ENCODE measurements at places on chromosomes 3 and 15.

DNA sequence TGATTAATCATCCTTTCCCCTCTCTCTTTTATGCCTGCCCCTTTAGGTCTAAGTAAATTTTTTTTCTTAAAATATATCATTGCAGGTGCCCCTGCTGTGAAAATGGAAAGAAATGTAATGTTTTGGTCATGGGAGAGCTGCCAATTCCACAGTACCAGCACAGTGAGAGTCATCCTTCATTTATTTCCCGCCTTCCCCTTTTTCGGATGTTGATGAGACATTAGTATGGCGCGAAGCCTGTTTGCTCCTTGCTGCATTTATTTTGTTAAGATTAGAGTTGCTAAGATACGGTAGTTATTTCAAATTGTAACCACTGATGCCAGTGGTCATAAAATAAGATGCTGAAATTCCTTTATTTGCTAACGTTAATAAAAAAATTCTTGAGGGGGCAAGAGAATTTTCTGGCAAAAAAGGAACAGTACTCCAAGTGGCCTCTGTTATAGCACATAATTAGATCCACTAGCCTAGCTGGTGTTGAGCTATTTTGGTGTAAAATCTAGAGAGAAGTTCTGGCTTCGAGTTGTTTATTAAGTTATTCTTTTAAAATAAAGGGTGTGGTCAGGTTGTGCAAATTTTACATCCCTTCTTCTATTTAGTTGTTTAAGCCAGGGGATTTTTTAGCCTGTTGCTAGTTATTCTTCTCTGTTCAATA lies 62.8 kb downstream of the MDFIC2 start:
- DNase-seq: no peak

- no peak for DNase-seq
Observed at GRCh38 chr15:32799936-32800535, 82.2 kb downstream of the GREM1 start.

DNA sequence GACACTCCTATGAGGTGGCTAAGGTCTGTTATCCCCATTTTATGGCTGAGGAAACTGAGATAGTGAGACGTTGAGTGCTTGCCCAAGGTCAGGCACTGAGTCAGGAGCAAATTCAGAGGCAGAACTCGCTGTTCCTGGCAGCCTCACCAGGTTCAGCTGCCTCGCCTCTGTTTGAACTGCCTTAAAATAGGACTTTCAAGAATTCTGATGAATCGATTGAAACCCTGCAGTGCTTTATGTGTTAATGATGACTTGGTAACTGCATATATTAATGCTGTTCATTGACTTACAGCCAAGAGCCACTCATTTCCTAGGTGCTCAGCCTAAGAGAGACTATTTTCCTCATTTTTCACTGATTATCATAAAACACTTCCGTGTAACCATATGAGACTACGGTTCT lies 79.5 kb upstream of the BHLHE40 start:
- no peak for DNase-seq

- DNase-seq: no peak
Observed at GRCh38 chr15:27816790-27817189, 282.3 kb downstream of the OCA2 start.

- no peak for DNase-seq
Observed at GRCh38 chr15:79924379-79924778, 27.6 kb upstream of the MTHFS start.

GRCh38 chr3:141764986-141765385 lies 1.8 kb downstream of the GRK7 start:
- DNase-seq: no peak

- DNase-seq: no peak
Observed at GRCh38 chr15:41827290-41827879, 507 bp upstream of the JMJD7 start.

DNA sequence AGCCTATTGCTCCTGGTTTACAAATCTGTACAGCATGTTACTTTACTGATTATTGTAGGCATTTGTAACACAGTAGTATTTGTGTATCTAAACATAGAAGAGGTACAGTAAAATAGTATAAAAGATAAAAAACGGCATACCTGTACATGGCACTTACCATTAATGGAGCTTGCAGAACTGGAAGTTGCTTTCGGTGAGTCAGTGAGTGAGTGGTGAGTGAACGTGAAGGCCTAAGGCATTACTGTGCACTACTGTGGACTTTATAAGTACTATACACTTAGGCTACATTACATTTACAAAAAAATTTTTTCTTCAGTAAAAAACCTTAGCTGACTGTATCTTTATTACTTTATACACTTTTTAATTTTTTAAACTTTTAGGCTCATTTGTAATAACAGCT lies 90.9 kb downstream of the RAP2B start:
- DNase-seq: no peak

GRCh38 chr15:99279290-99279689 lies 28.0 kb downstream of the LRRC28 start:
- DNase-seq: no peak

- DNase-seq: no peak
Observed at GRCh38 chr3:113531826-113532697, at the start of gene SIDT1. SIDT1 (plus strand) TSS chr3:113532555; CDS start chr3:113533022, 467 bp downstream.

- DNase-seq: no peak
Observed at GRCh38 chr3:99700631-99701268, 62.4 kb downstream of the COL8A1 start.

DNA sequence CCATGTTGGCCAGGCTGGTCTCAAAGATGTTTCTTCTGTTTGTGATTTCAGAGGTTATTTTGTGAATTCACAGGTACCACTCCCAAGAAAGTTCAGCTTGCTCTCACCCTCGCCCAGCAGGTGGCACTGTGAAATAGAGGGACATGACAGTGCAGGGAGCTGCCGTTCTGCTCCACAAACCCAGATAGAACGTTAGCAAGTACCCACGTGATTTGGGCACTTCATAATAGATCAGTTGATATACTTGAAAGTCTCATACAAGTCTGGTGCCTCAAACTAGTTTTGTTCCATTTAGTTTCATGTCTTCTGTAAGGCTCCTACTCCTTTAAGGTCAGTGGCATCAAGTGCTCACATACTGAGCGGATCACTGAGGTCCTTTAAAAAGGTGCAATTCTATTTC lies 45.5 kb downstream of the FILIP1L start:
- no peak for DNase-seq

DNA sequence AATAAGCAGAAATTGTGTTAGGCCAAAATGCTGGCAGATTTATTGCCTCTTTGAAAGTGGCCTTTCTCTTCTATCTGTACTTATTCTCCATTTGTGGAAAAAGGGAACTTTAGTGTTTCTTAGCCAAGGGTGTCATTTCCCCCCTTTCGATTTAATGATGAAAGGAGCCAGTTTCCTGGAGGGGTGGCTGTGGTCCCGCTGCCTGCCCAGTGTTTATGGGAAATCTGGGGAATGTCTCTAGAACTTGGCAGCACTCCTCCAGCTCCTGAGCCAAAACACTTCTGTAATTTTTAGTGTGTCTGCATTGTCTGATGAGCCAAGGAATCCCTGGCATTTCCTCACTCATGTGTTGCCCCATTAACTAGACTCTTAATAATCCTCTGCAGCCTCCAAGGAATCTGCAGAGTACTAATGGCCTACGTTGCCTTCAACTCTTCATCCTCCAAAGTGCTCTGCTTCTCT lies 448.8 kb downstream of the GRM7 start:
- DNase-seq: no peak

GRCh38 chr3:65712140-65712539 lies 326.6 kb downstream of the MAGI1 start:
- DNase-seq: no peak

DNA sequence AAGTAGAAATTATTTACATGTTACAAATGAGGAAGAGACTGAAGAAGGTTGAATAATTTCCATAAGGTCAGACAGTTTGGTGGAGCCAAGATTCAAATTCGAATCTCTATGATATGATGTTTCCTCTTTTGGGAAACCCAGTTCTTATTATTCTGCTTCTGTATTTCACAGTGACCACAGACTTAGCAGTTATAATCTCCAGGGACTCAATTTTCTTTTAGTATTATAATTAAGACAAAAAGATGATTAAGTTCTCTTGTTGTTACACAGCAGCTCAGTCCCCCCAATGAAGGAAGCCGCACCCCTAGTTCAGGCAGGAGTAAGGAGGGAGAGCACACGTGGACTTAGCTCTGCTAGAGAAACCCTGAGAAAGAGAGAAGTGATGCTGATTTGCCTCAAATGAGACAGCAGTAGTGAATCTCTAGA lies 130.6 kb downstream of the CCNL1 start:
- DNase-seq: no peak

- DNase-seq: no peak
Observed at GRCh38 chr3:37210230-37210629, 35.8 kb upstream of the LRRFIP2 start.

DNA sequence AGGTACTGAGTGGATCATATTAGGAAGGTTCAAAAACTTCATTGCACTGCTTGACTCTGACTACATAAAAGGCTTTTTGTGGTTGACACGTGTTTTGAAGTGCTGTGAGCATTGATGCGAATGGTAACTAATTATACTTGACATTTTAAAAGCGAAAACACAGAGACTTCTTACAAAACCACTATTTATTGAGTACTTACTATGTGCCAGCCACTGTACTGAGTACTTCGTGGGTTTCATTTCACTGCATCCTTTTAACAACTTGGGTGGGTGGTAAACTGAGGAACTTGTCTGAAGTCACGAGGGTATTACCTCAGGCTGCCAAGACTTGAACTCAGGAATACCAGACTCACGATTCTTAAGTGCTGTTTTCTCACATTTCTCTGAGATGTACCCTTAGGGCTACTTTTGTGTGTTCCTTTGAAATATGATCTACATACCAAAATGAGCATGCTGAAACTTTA lies 45.3 kb upstream of the PPP4R2 start:
- DNase-seq: no peak

DNA sequence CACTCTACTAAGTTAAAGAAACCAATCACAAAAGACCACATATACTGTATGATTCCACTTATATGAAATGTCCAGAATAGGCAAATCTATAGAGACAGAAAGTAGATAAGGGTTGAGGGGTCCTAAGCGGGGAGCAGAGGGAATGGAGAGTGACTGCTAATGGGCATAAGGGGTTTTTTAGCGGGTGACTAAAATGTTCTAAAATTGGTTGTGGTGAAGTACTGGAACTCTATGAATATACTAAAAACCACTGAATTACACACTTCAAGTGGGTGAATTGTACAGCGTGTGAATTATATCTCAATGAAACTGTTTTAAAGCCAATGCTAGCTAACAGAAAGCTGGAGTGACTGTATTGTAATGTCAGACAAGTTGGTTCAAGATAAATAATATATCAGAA lies 33.3 kb downstream of the KPNA1 start:
- DNase-seq: no peak

DNA sequence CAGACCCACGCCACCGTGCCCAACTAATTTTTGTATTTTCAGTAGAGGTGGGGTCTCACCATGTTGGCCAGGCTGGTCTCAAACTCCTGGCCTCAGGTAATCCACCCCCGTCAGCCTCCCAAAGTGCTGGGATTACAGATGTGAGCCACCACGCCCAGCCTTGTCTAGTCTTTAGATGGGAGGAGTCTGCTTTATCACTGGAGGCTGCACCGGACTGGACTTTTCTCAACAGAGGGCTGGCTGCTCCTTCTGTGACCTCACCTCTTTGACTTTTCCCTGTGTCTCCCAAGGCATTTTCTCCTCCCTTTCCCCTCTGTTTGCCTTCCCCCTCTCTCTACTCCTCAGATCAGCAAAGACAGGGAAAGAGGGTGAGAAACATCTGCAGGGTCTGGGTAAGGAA lies 28.5 kb downstream of the SLCO2A1 start:
- DNase-seq: no peak

DNA sequence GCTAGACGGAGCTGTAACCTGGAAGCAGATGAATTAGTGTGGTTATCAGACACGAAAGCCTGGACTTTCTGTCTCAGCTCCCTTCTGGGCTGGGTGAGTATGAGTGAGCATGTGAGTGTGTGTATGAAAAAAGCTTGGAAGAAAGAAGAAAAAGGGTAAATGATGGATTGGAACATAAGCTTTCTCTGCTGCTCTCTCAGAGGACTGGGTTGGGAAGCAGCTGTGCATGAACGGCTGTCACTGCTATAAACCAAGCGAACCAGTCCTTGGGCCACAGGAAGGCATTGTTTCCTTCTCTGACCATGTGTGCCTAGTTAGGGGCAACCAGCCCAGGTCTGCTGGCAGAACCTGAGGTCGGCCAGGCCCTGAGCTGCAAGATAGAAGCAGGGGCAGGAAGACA lies 37.0 kb downstream of the UMPS start:
- no peak for DNase-seq

DNA sequence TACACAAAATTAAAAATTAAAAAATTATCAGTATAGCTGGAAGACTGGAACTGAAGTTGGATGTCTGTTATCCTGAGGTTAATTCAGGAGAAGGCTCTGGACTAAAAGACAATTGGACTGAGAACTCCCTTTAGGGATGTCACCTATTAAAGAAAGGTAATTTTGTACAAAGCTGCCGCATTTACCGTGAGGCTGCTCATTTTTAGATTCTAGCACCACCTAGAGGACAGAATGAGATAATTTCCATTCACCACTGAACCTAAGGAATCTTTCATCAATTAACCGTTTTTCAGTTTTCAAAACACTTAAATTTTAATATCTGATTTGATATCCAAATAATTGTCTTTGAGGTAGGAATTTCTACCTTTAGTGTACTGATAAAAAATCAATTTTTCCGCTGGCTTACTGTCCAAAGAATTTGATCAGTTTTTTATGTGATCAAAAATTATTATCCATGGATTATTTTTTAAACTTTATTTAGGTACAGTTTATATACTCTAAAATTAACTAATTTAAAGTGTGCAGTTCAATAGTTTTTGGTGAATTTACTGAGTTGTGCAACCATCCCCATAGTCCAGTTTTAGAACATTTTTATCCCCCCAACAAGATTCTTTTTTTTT lies 106.7 kb upstream of the TNIK start:
- no peak for DNase-seq

DNA sequence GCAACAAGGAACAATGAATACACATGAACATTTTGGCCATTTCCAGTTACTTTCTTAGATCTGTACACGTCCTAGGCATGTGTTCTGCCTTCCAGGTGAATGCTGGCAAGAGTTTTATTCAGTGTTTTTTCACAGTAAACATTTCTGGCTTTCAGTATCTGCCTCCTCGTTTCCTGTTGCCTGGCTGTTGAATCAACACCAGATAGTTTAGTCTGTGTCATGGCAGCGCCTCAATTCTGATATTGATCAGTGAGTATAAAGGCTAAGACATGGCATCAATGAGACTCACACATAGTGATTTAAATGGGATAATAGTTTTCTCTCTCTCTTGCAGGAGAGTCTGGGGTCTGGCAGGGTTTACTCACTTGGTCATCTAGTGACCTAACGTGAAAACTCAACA lies 266.9 kb upstream of the SLCO3A1 start:
- DNase-seq: no peak

DNA sequence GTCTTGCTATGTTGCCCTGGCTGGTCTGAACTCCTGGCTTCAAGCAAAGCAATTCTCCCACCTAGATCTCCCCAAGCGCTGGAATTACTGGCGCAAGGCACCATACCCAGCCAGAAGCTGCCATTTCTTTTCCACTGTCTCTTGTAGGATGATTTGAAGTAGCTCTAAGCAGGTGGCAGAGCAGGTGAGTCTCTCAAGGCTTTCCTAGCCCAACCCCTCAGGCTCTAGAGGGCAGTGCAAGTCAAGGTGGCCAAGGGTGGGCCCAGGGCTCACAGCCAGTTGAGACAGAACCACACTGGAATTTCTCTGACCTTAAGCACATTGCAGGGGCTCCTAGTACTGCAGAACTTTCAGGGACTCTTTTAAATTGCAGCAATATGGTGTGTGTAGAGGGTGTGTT lies 15.6 kb upstream of the DAG1 start:
- no peak for DNase-seq
